ENCODE measurements at places on chromosomes 4 and X. TPM values are rescaled to one million over a fixed set of nuclear protein-coding genes. Genes with fewer than 3 reads are reported as not detected.

The DACH2 gene
- 4.4 TPM for total RNA-seq

The FRMPD3 gene
- total RNA-seq = under 0.01 TPM

DNA sequence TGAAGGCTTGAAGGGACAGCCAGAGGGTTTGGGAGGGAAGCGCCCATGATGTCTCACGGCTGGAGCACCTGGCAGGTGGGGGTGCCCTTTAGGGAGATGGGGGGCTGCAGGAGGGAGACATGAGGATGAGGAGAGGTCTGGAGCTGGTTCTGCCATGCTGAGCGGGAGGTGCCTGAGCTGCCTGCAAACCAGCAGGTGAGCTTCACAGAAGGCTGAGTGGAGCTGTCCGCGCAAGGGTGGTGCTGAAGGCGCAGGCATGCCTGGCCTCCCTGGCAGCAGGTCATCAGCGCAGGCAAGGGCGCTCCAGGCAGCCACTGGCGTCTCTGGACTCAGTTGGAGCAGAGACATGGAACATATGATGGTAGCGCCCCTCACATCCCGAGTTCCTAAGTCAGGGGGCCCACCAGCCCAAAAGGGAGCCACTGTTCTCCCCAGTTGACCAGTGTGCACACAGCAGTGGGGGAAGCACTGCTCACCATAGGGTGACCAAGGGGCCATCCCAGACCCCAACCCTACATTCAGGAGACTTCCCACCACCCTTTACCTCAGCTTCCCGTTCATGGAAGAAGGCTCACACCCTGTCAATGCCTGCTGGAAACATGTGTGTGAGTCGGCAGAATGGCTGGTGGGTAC lies 25.8 kb downstream of the ADRA2C start:
- H3K36me3 ChIP-seq = no peaks in the 10 kb centered on the region
- peaks cover 5% of the 10 kb centered on the region for H3K27me3 ChIP-seq
- no peaks in the 10 kb centered on the region for H3K4me1 ChIP-seq
- peak; percentile 8 for DNase-seq
- H3K4me3 ChIP-seq = no peak overlapping the region
- H3K27ac ChIP-seq = no peak overlapping the region

DNA sequence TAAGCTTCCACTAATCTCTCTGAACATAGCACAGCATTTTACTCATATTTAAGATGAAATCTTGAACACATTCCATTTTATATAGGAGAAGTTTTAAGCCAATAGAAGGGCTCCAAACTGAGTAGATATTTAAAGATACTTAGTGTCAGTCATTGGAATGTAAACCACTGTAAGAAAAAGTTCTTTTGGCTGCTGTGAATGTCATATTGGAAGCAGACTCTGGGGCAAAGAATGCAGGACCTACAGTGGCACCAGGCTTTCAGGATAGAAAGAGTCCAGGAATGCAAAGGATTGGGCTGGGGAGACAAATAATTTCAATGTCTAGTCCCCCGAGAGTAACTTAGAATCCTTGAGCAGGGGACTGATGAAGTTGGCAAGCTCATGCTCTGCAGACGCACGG lies 1047.7 kb downstream of the STIM2 start:
- no peaks in the 10 kb centered on the region for H3K4me1 ChIP-seq
- no peaks in the 10 kb centered on the region for H3K27me3 ChIP-seq
- DNase-seq = no peak
- no peaks in the 10 kb centered on the region for H3K36me3 ChIP-seq
- H3K27ac ChIP-seq = no peak overlapping the region
- no peak overlapping the region for H3K4me3 ChIP-seq

The CLDN22 gene
- not detected for total RNA-seq

GRCh38 chrX:9609499-9609898 lies 144.6 kb downstream of the TBL1X start:
- H3K27me3 ChIP-seq = no peaks in the 10 kb centered on the region
- no peak overlapping the region for H3K4me3 ChIP-seq
- H3K27ac ChIP-seq = no peak overlapping the region
- H3K36me3 ChIP-seq = 0 out of 2 replicates have a peak, but pooled peaks cover 2% of the 10 kb centered on the region

The MAGEA10 gene
- not detected for total RNA-seq

- DNase-seq = no peak
- H3K4me1 ChIP-seq = no peaks in the 10 kb centered on the region
- no peak overlapping the region for H3K27ac ChIP-seq
- H3K27me3 ChIP-seq = no peaks in the 10 kb centered on the region
Observed at GRCh38 chr4:109673303-109673702, 29.9 kb downstream of the CASP6 start.

DNA sequence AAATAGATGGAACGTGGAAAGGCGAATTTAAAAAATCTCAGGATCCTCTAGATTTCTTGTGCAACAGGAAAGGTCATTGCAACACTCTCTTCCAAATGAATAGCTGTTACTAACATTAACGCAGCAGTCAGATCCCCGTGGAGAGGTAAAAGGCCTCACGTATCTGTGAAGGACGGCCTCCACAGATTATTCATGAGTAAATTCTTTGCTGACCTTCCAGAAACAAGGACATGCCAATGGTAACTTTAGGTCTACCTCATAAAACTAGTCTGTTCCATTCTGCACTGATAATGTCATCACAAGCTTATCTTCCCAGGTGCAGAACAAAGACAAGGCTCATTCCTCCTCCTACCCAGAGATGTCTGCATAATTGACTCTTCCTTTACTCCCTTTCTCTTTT lies 16.1 kb upstream of the REPS2 start:
- H3K4me3 ChIP-seq = no peak overlapping the region
- no peaks in the 10 kb centered on the region for H3K36me3 ChIP-seq
- no peak overlapping the region for H3K27ac ChIP-seq
- H3K4me1 ChIP-seq = no peaks in the 10 kb centered on the region

DNA sequence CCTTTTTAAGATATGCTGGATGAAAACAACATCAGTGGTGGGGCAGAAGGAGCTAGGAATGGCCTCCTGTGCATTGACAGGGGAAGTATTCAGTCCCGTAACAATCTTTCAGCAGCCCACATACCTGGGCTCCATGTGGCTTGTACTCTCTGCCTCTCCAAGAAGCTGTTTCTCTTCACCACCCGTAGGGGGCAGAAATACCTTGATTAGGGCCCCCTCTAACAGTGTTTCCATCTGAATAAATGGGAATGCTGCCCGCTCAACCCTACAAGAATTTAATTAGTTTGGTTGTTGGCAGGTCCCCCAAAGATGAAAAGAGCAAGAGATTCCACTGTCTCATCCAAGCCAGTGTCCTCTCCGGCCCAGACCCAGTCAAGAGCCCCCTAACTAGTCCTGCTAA lies 155.2 kb downstream of the SMIM20 start:
- H3K27ac ChIP-seq = no peak overlapping the region
- DNase-seq = peak; percentile 47
- no peaks in the 10 kb centered on the region for H3K4me1 ChIP-seq
- no peak overlapping the region for H3K4me3 ChIP-seq

The MAOA gene
- total RNA-seq = 0.56 TPM

DNA sequence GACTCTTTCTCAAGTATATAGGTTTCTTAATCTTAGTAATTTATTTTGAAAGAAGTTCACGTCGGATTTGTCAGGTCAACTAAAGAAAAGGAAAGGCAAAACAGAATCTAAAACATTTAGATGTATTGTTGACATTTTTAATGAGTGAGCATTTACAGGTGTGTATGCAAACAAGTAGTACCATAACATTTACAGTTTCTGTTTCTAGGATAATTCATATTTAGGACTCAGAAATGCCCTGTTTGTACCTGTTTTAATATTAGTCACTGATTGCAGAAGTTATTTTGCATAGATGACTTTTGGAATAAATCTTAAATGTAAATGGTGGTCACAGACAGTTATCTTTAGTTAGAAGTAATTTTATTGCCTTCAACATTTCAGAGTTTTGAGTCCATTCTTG lies 151.3 kb upstream of the NUDT6 start:
- no peaks in the 10 kb centered on the region for H3K27me3 ChIP-seq
- DNase-seq = no peak
- no peaks in the 10 kb centered on the region for H3K36me3 ChIP-seq

GRCh38 chr4:171715973-171716372 lies 97.2 kb upstream of the GALNTL6 start:
- no peak overlapping the region for H3K4me3 ChIP-seq
- no peak for DNase-seq
- H3K27me3 ChIP-seq = no peaks in the 10 kb centered on the region
- H3K27ac ChIP-seq = no peak overlapping the region

The P2RY10 gene
- total RNA-seq = not detected

- no peak for DNase-seq
- H3K27ac ChIP-seq = no peak overlapping the region
- no peaks in the 10 kb centered on the region for H3K36me3 ChIP-seq
Observed at GRCh38 chrX:134741746-134742145, 83.5 kb upstream of the PLAC1 start.

DNA sequence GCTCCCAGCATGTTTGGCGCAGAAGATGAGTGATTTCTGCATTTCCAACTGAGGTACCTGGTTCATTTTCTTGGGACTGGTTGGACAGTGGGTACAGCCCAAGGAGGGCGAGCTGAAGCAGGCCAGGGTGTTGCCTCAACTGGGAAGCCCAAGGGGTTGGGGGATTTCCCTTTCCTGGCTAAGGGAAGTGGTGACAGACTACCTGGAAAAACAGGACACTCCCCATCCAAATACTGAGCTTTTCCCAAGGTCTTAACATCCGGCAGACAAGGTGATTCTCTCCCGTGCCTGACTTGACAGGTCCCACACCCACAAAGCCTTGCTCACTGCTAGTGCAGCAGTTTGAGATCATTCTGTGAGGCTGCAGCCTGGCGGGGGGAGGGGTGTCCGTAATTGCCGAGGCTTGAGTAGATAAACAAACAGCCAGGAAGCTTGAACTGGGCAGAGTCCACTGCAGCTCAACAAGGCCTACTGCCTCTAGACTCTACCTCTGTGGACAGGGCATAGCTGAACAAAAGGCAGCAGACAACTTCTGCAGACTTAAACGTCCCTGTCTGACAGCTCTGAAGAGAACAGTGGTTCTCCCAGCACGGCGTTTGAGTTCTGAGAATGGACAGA lies 307.7 kb upstream of the ARSJ start:
- no peak for DNase-seq
- peaks cover 1% of the 10 kb centered on the region for H3K4me1 ChIP-seq
- no peak overlapping the region for H3K4me3 ChIP-seq
- no peak overlapping the region for H3K27ac ChIP-seq
- no peaks in the 10 kb centered on the region for H3K36me3 ChIP-seq

GRCh38 chr4:173370130-173370476 lies 651 bp upstream of the SAP30 start:
- DNase-seq = no peak
- peak overlapping the region; percentile 78 for H3K27ac ChIP-seq
- no peaks in the 10 kb centered on the region for H3K36me3 ChIP-seq
- no peaks in the 10 kb centered on the region for H3K4me1 ChIP-seq
- no peaks in the 10 kb centered on the region for H3K27me3 ChIP-seq
- H3K4me3 ChIP-seq = peak overlapping the region; percentile 85

GRCh38 chr4:23484689-23485088 lies 405.2 kb downstream of the PPARGC1A start:
- H3K4me1 ChIP-seq = no peaks in the 10 kb centered on the region
- no peaks in the 10 kb centered on the region for H3K36me3 ChIP-seq
- H3K27ac ChIP-seq = no peak overlapping the region
- H3K4me3 ChIP-seq = no peak overlapping the region

DNA sequence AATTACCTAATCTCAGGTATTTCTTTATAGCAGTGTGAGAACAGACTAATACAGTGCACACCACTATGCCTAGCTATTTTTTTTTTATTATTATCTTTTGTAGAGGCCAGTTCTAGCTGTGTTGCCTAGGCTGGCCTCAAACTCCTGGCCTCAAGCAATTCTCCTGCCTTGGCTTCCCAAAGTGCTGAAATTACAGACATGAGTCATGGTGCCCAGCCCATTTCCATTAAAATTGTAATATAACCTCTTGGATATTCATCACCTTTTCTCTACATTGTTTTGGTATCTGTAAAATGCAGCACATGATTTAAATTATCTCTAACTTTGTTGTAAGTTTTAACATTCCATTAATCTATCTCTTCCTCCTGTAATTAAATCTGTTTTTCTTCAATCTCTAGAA lies 2052.9 kb downstream of the ARAP2 start:
- no peak overlapping the region for H3K27ac ChIP-seq
- no peaks in the 10 kb centered on the region for H3K36me3 ChIP-seq

GRCh38 chr4:101556842-101557241 lies 209.5 kb upstream of the PPP3CA start:
- DNase-seq = no peak
- H3K4me1 ChIP-seq = no peaks in the 10 kb centered on the region
- H3K27me3 ChIP-seq = no peaks in the 10 kb centered on the region

DNA sequence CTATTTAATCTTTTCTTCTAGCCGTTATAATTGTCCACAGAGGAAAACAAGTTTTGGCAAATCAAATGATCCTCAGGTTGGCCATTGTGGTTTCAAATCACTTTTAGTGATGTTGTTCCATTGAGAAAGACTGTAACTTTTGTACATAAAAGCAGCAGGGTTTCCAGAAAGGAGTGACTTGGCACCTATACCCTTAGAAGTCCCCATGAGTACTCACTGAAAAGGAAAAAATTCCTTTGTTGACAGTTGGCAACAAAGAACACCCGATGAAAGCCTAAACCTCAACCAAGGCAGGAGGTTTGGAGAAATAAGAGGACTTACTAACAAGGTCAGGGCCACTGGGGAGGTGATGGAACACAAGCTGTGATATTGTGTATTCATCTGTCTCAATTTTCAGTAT lies 474.4 kb downstream of the RAPGEF2 start:
- no peak for DNase-seq
- H3K36me3 ChIP-seq = no peaks in the 10 kb centered on the region
- H3K27me3 ChIP-seq = no peaks in the 10 kb centered on the region

DNA sequence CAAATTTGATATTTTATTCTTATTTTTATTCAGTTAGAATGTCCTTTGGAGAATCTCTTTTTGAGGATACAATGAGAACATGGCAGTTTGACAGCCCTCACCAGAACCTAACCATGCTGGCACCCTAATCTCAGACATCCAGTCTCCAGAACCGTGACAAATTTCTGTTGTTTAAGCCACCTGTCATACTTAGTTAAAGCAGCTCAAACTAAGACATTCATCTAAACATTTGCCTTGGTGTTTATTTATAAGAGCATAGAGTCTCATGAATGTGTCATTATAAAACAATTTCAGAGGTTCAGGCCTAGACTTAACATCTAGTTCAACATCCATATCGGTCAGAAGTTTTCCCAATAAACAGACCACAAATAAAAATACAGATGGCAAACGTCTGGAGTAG lies 125.1 kb upstream of the FUNDC1 start:
- DNase-seq = peak; percentile 26
- H3K27ac ChIP-seq = no peak overlapping the region
- peaks cover 3% of the 10 kb centered on the region for H3K27me3 ChIP-seq

The GATA1 gene
- not detected for total RNA-seq

The UBE2A gene
- 20.3 TPM for total RNA-seq

GRCh38 chr4:164683040-164683439 lies 70.9 kb upstream of the SMIM31 start:
- no peaks in the 10 kb centered on the region for H3K36me3 ChIP-seq
- no peaks in the 10 kb centered on the region for H3K4me1 ChIP-seq
- no peaks in the 10 kb centered on the region for H3K27me3 ChIP-seq
- no peak overlapping the region for H3K4me3 ChIP-seq

- 0 out of 2 replicates have a peak, but pooled peaks cover 2% of the 10 kb centered on the region for H3K4me1 ChIP-seq
- peak; percentile 79 for DNase-seq
- H3K27ac ChIP-seq = no peak overlapping the region
- peaks cover 2% of the 10 kb centered on the region for H3K27me3 ChIP-seq
- no peak overlapping the region for H3K4me3 ChIP-seq
Observed at GRCh38 chr4:77636902-77637301, 31.3 kb downstream of the CXCL13 start.

The GABRQ gene
- total RNA-seq = not detected

Data from IMR-90 (cell line).